T1000 (cell line): ENCODE measurements at places on chromosomes 1 and 21.

DNA sequence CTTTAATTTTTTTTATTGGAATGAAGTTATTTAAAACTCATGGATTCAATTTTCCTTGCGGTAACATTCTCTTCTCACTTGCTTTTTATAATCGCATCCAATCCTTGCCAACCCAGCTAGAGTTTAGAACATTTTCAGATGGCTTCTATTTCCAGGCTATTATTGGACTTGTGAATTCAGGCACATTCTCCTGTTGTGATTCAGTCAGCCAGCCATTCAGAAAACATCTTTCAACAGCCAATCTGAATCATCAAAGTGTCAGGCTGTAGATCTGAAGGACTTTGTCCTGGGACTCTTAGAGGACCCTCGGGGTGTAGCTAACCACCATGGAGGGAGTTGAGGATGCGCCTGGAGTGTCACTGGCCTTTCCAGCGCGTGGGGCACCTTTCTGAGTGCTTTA, 92.4 kb downstream of the PRDM2 start:
- DNase-seq, result no peak

GRCh38 chr1:33346927-33347649, 26.2 kb upstream of the A3GALT2 start:
- DNase-seq, result peak; percentile 40

GRCh38 chr1:113041569-113042284, 31.3 kb upstream of the LRIG2 start:
- no peak for DNase-seq

GRCh38 chr1:218380125-218380977, 35.2 kb downstream of the TGFB2 start:
- DNase-seq, result peak; percentile 55

DNA sequence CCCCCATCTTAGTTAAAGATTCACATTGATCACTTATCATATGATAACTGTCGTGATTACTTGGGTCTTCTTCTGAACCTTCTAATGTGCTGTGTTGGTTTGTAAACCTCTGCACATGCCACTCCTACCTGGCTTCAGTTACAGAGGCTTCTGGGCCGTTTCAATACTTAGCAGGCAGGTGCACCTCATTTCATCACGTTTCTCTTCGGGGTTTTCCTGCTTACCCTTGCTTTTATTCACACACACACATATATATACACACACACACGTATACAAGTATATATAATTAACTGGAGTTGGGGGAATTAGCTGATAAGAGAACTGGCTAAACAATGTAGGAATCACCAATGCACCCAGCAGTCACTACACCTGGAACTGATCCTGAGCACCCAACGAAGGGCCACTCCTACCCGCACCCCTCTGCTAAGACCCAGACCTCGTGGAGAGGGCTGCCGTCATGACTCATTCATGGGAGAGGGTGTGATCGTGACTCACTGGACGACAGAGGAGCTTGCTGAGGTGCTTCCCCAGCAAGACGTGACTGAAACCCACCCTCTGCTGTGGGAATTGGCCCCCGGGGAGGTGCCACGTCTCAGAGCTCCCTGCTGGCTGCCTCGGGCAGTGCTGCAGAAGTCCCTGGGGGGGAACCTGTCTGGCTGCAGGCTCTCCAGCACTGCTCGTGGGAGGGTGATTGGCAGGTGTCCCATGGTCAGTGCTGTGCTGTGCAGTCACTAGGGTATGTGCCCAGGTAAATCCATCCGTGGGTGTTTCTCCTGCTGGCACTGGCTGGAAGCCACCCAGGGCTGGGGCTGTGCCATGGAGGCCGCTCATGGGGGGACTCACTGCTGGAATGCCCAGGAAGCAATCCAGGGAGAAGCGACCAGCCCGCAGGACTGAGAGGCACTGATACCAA, 166.6 kb downstream of the DYRK1A start:
- DNase-seq, result peak; percentile 59

DNA sequence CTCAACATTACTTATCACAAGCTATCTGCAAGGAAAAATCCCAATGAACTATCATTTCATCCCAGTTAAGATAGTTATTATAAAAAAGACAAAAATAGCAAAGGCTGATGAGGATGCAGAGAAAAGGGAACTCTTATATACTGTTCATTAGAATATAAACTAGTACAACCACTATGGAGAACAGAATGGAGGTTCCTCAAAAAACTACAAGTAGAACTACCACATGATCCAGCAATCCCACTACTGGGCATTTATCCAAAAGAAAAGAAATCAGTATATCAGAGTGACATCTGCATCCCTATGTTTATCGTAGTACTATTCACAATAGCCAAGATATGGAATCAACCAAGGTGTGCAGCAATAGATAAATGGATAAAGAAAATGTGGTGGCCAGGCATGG, 4.9 kb upstream of the C1orf185 start:
- no peak for DNase-seq

DNA sequence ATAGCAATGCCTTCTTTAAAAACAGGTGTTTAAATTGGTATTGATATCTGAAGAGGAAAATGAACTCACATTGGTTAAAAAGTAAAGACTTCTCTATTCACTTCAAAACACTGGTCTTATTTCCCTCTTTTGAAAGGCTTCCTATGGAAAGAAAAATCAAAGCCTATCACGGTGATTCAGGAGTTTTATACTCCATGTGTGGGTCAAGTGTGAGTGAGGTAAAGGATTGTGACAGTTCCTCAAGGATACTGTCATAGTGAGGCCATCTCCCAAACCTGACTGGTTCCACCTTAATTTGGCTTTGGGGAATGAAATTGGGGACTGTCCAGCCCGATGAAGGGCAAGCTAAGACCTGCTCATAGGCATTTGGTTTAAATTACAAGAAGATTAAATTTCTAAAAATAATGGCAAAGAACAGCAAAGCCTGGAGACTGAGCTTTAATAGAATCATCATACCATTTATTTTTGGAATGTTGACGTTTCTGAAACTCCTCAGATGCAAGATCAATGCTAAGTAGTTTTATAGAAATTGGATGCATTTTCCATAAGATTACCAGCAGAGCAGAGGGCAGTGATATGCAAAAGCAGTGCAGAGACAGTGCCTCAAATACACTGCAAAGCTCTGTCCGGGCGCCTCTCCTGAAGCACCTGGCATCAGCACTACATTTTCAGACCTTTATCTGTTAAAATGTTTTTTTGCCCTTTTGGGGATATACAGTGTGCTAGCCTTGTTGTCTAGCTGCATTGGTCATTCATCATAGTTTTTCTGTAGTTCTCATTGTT, 302.1 kb upstream of the SGIP1 start:
- DNase-seq, result no peak

DNA sequence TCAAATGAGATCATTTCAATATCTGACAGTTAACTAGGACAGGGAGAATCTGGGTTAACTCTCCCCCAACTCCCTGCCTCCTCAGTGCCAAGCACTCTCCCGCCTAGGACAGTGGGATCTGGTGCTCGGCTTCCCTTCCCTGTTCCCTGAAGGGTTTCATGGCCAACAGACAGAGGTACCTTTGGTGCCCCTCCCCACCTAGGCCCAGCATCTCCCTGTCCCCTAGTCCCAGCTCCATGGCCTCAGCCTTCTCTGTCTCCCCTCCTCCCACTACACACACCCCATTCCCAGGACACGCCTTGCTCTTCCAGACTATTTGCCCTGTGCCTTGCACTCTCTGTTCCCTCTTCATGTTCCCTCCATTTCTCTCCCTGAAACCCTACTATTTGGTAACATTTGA, 77.1 kb downstream of the CD247 start:
- DNase-seq, result no peak
